ENCODE measurements at places on chromosomes 3 and 15. TPM values are rescaled to one million over a fixed set of nuclear protein-coding genes. Genes with fewer than 3 reads are reported as not detected.

The DGKG gene
- total RNA-seq = 0.64 TPM

DNA sequence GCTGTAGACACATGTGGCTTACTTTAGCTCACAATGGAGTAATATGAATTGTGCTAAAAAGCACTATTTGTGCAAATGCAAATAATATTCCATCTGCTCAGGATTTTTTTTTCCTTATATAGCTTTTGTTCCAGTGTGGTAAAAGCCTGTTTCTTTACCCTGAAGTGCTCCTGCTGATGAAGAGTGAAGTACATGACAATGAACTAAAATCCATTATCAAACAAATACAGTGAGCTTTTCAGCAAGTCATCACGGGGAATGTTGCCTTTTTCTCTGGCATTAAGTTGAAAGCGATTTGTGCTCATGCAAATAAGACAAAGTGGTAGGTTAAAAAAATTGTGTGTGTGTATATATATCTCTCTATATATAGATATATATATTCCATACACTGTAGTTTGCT, 28.6 kb upstream of the CCDC39 start:
- H3K4me3 ChIP-seq = no peak overlapping the region
- no peak for DNase-seq
- no peaks in the 10 kb centered on the region for H3K27me3 ChIP-seq
- no peaks in the 10 kb centered on the region for H3K4me1 ChIP-seq
- no peak overlapping the region for H3K27ac ChIP-seq

The PLSCR4 gene
- 1.1 TPM for total RNA-seq

The FOXL2NB gene
- total RNA-seq = 5.2 TPM

DNA sequence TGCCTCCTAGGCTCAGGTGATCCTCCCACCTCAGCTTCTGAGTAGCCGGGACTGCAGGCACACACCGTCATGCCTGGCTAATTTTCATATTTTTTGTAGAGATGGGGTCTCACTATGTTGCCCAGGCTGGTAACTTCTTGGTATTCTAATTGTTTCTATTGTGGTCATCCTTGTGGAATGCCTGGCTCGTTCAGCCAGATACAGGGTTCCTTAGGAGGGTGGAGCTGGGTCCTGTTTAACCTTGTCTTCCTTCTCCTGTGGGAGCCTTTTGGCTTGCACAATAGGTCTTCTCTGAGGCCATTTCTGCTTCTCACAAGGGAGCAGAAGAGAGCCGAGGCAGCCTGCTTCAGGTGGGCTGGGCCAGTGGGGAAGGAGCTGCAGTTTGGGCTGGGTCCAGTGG, 15.7 kb downstream of the PLEKHO2 start:
- no peaks in the 10 kb centered on the region for H3K27me3 ChIP-seq
- H3K27ac ChIP-seq = no peak overlapping the region
- H3K36me3 ChIP-seq = no peaks in the 10 kb centered on the region
- peaks cover 14% of the 10 kb centered on the region for H3K4me1 ChIP-seq
- peak; percentile 73 for DNase-seq
- no peak overlapping the region for H3K4me3 ChIP-seq

GRCh38 chr3:31035681-31036080, 141.2 kb upstream of the GADL1 start:
- peak; percentile 86 for DNase-seq
- H3K4me1 ChIP-seq = peaks cover 5% of the 10 kb centered on the region
- no peak overlapping the region for H3K27ac ChIP-seq
- no peaks in the 10 kb centered on the region for H3K27me3 ChIP-seq
- H3K4me3 ChIP-seq = no peak overlapping the region

- H3K27ac ChIP-seq = no peak overlapping the region
- no peak overlapping the region for H3K4me3 ChIP-seq
- no peaks in the 10 kb centered on the region for H3K36me3 ChIP-seq
- peaks cover 10% of the 10 kb centered on the region for H3K27me3 ChIP-seq
- H3K4me1 ChIP-seq = no peaks in the 10 kb centered on the region
Observed at GRCh38 chr15:31247404-31247803, 79.2 kb upstream of the KLF13 start.

- no peaks in the 10 kb centered on the region for H3K27me3 ChIP-seq
- peaks cover 17% of the 10 kb centered on the region for H3K4me1 ChIP-seq
- H3K4me3 ChIP-seq = no peak overlapping the region
- no peaks in the 10 kb centered on the region for H3K36me3 ChIP-seq
Observed at GRCh38 chr15:59346951-59347350, 25.7 kb downstream of the MYO1E start.

DNA sequence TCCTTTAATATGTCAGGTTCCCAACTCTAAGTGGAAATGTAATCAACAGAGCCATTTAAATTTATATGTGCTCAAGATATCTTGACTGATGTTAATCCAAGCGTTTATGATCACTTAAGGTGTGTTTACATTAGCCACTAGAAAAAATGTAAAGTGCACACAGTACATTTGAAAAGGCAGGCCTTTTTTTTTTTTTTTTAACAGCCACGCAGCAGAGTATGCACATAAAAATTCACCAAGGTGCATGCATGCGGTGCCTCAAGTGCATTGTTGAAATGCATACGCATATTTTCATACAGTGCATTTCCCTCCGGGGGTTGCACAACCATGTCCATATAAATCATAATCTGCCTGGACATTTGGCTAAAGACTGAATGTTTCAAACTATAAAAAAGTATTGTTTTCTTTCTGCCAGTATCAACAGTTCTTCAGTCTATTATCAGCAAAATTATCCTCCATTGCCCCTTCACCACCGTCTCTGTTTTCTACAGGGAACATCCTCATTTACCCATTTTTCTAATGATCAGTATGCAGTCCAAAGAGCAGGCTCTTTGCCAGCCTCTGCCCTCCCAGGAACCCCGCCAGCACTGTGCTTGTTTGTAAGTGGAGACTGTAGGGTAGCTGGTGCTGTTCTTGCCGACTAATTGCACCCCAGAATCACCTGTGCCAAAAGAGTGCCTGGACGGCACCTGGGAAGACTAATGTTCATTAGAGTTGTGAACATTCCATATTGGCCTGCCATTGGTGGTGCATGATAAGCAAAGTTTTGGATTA, 611.2 kb upstream of the CFAP20DC start:
- no peaks in the 10 kb centered on the region for H3K4me1 ChIP-seq
- H3K36me3 ChIP-seq = no peaks in the 10 kb centered on the region
- no peak overlapping the region for H3K4me3 ChIP-seq
- H3K27me3 ChIP-seq = no peaks in the 10 kb centered on the region

GRCh38 chr3:143597774-143598652, 250.3 kb downstream of the SLC9A9 start:
- H3K4me3 ChIP-seq = no peak overlapping the region
- H3K4me1 ChIP-seq = peaks cover 4% of the 10 kb centered on the region
- no peak overlapping the region for H3K27ac ChIP-seq
- H3K36me3 ChIP-seq = no peaks in the 10 kb centered on the region
- H3K27me3 ChIP-seq = no peaks in the 10 kb centered on the region

DNA sequence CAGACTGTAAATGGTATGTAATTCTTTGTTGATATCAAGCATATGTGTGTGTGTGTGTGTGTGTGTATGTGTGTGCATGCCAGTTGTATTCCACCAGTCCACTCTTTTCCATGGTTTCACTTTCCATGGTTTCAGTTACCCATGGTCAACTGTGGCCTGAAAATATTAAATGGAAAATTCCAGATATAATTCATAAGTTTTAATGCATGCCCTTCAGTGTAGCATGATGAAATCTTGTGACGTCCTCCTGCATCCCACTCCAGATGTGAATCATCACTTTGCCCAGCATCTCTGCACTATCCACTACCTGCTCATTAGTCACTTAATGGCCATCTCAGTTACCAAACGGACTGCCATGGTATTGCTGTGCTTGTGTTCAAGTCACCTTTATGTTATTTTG, 215.9 kb downstream of the GBE1 start:
- no peak overlapping the region for H3K27ac ChIP-seq
- no peaks in the 10 kb centered on the region for H3K4me1 ChIP-seq
- no peak for DNase-seq
- no peaks in the 10 kb centered on the region for H3K27me3 ChIP-seq

- no peaks in the 10 kb centered on the region for H3K27me3 ChIP-seq
- no peak overlapping the region for H3K27ac ChIP-seq
- H3K36me3 ChIP-seq = peaks cover 4% of the 10 kb centered on the region
- H3K4me3 ChIP-seq = no peak overlapping the region
Observed at GRCh38 chr3:8523041-8523440, 21.4 kb downstream of the LMCD1 start.

DNA sequence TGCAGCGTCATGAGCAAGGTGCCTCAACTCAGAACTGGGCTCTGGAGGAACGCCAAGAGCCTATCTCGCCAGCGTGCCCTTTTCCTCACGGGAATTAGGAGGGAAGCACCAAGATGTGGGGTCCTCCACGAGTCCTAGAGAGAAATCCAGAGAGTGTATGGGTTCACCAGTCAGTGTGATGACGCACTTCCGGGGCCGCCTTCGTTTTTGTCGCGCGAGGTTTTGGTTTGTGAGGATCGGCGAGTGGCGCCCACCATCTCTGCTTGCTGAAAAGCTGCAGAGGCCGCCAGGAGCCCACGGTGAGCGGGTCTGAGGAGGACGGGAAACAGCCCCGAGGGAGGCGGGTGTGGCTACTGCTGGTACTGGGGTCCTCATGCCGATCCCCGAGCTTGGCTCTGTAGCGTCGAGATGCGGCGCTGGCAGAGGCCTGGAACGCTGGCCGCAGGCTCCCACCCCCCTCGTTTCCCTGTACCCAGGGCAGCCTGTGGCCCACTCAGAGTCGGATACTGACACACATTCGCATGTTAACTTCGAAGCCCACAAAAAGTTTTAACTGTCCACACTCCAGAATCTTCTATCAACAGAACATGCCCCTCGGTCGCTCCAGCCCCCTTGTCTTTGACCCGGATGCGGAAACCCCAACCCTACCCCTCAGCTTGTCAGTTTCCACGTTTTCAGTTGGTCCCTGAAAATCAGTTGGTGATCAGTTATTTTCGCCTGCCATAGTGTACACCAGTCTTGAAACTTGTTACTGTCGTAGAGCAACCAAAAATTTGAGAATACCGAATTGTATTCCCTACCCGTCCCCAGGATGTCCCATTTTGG, 30.4 kb downstream of the ZNF662 start:
- H3K27me3 ChIP-seq = no peaks in the 10 kb centered on the region
- H3K27ac ChIP-seq = no peak overlapping the region
- no peaks in the 10 kb centered on the region for H3K36me3 ChIP-seq
- peak; percentile 27 for DNase-seq
- H3K4me3 ChIP-seq = peak overlapping the region; percentile 52

The KNSTRN gene
- 37.8 TPM for total RNA-seq

Data from astrocyte (in vitro differentiated cells and primary cell).